Activated naive CD4-positive, alpha-beta T cell (primary cell): ENCODE measurements at places on chromosomes 5 and 9.
A peak's percentile ranks its signal among the peaks of the same experiment; 100 is the strongest.

GRCh38 chr5:112869948-112870347, 8.9 kb downstream of the SRP19 start:
- no peak for DNase-seq

DNA sequence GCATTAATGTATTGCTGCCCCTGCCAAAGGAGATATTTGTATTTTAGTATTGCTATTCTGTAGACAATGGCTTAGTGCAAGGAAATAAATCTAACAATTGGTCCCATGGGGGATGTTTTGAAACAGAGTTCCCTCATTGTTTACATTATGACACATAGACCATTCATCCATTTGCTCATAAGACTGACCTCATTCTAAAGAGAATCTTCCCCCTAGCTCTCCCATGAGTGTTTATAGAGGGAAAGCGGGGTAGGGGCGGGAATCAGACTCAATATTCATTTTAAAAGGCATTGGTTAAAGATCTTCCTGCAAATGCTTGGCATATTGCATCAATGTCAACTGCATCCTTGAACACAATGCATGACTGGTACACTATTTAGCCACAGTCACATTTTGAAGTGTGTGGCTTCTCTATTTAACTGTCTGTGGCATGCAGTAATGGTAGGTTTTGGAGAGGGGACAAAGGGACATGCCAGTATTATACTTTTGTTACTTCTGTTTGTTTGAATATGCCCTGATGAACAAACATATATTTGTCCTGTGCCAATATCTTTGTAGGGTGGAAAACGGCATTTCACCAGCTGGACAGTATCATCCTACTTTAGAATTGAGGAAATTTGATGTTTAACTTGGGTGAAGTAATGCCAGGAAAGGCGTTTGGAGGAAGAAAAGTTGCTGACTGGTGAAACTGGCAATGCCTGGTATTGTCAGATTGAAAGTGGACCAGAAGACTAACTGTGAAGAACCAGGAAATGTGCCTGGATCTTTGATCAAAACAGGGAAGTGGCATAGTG, 84.1 kb upstream of the MEGF10 start:
- no peak for DNase-seq

DNA sequence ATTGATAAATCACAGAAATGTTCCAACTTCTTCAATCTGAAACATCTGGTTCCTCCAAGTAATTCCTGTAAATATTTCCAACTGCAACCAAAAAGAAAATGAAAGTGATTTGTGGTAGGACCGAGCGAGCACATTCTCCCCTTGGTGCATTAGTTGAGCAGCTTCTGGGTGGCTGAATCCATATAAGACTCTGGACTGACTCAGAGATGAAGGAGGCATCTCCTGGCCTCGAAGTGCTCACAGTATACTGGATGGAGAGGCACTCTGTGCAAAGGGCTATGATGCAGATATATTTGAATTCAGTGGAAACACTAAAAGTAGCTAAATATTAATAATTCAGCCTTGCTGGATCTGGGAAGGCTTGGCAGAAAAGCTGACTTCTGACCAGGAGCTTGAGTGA, 265.0 kb downstream of the MARCHF11 start:
- no peak for DNase-seq

DNA sequence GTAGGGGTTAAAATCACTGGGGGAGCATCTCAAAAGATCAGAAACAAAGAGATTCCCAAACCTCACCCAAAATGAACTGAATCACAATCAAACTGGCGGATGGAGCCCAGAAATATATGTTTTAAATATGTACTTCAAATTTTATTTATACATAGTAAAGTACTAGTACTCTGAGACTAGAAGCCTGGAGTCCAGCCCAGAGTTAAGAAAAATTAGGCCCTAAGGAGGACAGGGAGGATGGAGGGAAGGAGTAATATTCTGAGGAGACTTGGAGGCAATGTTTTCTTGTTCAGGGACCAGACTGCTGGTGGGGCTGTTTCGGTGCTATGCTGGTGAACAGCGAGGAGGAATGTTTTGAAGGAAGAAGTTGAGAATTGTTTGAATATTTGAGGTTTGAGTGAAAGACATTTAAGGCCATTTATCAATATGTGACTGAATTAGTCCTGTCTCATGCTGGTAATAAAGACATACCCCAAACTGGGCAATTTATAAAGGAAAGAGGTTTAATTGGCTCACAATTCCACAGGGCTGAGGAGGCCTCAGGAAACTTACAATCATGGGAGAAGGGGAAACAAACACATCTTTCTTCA, 552.4 kb upstream of the DAB2 start:
- DNase-seq, result no peak

- DNase-seq, result no peak
Observed at GRCh38 chr5:151384106-151384505, 36.7 kb upstream of the SLC36A2 start.

- no peak for DNase-seq
Observed at GRCh38 chr5:157550663-157551062, 24.9 kb downstream of the ADAM19 start.

DNA sequence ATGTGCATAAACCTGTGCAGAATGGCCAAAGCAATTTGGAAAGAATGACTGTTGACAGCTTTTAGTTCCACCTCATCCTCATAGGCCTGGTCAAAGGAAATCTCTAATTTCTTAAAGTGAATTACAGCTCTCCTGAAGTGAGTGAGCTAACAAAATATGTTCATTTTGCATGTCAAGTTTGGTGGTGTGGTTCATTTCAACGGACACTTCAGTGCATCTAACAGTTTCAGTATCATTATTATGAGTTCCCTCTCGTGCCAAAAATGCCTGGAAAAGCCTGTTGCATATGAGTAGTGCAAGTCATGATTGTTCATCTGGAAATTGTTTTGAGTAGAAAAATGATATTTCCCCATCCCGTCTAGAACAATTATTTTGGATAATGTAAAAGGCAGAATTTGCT, 53.2 kb upstream of the HMHB1 start:
- DNase-seq, result no peak

DNA sequence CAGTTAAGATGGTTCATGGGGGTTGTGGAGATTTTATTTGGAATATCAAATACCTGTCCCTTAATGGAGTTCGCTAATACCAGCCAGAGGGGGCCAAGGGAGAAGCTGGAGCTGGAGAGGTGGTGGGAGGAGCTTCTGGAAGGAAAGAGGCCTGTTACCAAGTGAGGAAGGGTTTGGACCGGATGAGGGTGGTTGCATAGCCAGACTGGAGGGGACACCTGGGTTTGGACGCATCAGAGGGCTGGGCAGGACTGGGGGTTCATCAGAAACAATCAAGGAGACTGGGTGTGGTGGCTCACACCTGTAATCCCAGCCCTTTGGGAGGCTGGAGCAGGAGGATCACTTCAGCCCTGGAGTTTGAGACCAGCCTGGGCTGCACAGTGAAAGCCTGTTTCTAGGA, 111.8 kb upstream of the IER5L start:
- no peak for DNase-seq

- DNase-seq, result no peak
Observed at GRCh38 chr5:104184264-104184663, 621.7 kb upstream of the NUDT12 start.

- no peak for DNase-seq
Observed at GRCh38 chr5:150272531-150272930, 17.0 kb downstream of the CAMK2A start.

DNA sequence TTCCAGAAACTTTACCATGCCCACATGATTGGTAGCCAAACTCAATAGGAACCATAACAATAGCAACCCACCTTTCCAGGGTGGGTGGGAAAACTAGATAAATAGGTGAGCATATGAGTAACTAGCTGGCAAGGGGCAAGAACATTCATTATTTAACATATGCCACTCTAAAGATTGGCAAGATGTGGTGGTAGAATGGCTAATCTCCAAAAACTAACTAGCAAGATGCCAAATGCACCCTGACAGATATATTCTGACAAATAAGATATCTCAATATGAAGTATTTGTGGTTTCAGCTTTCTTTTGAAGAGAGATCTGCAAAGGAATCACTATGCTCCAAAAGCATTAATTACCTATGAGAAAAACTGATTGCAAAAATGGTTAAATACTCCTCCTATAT, 895.6 kb downstream of the TLE1 start:
- DNase-seq, result no peak

- DNase-seq, result no peak
Observed at GRCh38 chr9:22105005-22105722, 96.1 kb upstream of the CDKN2B start.

DNA sequence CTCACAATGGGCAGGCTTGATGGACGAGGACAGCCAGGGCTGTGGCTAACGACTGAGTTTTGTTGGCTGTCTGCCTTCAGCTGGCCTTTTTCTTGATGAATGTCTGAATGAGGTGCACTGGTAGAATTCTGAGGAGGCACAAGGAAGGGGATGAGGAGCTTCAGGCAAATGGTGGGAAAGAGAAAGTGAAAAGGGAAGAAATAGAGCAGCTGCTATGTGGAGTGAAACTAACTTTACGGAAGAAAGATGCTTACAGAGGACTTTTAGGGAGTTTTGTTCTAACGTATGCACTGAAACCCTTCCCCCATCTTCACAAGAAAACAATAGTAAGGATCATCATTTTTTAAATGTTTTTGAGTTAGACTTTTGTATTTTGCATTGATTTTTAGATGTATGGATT, 45.3 kb downstream of the OR2K2 start:
- no peak for DNase-seq

GRCh38 chr9:13705918-13706317, 426.4 kb upstream of the MPDZ start:
- no peak for DNase-seq

DNA sequence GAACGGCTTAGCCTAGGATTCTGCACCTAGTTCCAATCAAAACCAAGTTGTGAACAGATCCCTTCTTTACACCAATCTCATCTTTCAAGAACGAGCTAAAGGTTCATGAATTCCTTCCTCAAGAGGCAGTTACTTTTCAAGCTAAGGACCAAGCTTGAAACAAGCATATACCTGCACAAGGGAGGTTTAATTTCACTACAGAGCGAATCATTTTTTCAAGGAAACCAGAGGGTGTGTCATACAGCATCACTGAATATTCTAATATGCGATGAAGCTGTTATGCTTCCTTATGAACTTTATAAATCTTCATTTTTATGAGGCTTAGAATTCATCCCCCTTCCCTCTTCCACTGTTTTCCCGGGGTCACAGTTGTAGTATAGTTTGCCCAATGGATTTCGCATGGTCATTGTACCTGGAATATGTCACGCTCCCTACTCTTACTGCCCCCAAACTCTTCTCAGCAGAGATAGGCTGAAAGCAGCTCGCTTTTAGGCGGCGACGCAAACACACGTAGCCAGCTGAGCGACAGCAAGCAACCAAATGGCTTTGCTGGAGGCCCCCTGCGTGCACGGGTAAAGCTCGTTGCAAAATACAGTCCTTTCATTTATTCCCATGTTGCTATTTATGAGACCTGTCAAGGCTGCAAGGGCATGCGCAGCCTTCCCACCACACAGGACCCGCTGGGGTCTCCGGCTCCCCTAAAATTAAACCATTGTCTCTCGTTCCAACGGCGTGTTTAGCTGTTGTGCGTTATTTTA, 832 bp downstream of the LMBRD2 start:
- DNase-seq, result peak; percentile 13

DNA sequence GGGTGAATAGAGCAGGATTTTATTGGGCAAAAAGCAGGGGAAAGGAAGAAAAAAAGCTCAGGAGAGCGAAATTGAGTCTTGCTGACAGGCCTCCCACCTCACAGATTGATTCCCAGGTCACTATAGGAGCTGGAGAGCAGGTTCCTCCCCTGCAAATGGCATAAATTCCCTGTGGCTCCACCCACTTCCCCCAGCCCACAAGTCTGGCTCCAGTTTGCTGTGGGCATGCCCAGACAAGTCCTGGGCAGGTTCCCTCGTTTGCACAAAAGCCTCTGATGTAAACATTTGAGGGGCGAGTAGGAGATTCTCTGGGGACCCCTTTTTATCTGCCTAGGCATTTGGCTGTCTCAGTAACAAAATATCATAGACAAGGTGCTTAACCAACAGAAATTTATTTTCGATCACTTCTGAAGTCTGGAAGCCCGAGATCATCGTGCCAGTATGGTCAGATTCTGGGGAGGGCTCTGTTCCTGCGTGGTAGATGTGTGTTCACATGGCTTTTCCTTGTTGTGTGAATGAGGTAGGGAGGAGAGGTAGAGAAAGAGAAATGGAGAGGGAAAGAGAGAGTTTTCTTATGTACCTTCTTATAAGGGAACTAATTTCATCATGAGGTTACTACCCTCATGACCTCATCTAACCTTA, 614.5 kb downstream of the MAT2B start:
- DNase-seq, result no peak

- no peak for DNase-seq
Observed at GRCh38 chr5:11928909-11929308, 24.7 kb upstream of the CTNND2 start.

DNA sequence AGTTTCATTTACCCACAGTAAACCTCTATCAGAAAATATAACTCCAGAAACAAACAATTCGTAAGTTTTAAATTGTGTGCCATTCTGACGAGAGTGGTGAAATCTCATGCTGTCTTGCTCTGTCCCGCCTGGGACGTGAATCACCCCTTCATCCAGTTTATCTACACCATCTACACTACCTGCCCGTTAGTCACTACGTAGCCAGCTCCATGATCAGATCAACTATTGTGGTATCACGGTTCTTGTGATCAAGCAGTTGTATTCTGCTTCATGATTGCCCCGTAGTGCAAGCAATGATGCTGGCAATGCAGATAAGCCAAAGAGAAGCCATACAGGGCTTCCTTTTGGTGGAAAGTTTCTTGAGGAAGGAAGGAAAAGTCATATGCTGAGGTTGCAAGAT, 150.3 kb downstream of the GOLPH3 start:
- no peak for DNase-seq

GRCh38 chr9:12923468-12924009, 148.7 kb downstream of the LURAP1L start:
- DNase-seq, result no peak

DNA sequence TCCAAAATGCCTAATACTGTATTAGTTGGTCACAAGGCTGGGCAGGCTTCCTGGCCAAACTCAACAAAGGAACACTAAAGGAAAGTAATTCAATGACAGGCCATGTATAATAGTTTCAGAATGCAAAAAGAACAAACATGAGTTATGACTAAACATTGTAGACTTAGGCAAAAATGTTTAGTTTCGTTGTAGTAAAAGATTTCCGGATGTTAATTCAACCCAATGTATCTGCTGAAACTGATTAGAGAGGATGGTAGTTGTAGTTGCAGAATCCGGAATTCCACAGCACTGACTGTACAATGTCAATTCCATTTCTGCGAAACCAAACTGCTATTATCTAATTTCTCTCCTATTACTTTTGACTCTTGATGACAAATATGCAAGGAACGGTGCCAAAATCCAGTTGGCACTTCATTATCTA, 117.9 kb upstream of the FST start:
- DNase-seq, result no peak

DNA sequence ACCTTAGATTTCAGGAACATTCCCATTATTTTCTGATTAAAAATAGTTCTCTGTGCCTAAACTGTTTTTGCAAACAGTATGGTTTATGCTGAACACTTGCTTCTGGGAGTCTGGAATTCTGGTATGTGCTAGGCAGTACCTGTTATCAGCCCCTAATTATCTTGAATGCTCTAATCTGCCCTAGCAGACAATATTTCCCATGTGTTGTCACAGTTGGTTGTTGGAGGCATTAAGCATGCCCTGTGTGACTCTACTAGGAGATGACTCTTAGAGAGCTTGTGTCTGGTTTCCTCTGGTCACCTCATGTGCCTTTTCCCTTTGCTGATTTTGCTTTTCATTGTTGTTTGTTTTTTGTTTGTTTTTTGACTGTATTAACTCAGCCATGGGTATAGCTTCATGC, 36.6 kb downstream of the UHRF2 start:
- no peak for DNase-seq
